ENCODE measurements at places on chromosomes 3 and 15.

- DNase-seq, result no peak
Observed at GRCh38 chr15:85408270-85408746, 27.9 kb downstream of the AKAP13 start.

DNA sequence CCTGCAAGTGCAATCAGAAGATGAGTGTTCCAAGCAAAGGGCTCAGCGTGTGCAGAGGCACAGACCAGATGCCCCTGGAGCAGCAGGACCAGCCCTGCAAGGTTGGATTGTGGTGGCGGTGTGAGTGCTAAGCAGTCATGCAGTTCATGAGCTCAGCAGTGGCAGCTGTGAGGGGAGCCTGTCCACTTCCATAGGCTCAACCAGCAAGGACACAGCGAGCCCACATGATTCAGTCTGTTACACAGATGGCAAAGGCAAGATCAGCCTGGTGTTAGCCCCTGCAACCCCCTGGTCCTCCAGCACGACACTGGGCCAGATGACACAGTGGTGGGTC lies 95.9 kb upstream of the PRR23E start:
- no peak for DNase-seq

DNA sequence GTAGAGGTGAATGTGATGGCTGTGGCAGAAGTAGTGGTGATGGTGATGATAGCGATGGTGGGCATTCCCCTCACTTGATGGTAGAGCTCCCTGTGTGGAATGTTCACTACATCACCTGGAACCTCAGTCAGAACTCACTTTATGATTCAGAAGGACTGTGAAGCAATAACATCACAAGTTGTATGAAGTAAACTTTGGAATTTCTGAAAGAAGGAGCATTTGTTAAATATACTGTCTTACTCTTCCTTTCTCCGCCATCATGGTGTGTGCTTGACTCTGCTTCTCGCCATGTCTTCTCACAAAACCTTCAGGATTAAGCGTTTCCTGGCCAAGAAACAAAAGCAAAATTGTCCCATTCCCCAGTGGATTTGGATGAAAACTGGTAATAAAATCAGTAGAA lies at the start of gene PP2D1:
PP2D1 (minus strand) TSS at position 101 of the 400 bp plus-strand sequence. CDS start 192 bp downstream, outside the sequence.
- no peak for DNase-seq

DNA sequence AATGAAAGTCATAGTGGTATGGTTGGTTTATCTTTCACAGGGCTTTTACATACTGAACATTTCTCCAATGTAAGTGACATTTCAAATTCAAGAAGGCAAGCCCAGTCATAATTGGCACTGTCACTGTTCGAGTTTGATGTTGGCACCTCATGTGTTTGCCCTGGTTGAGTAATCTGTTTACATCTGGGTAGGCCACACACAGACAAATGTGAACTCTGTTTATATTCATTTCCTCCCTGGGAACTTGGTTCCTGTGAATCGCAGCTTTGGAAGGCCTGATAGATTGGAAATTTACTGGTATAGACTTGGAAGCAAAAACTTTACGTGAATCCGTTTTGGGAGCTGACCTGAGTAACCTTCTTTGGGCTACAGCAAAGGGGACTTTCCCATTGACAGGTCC lies 395.2 kb upstream of the AZI2 start:
- DNase-seq, result no peak

GRCh38 chr3:53216723-53217122 lies 39.1 kb downstream of the TKT start:
- no peak for DNase-seq

GRCh38 chr3:15499536-15499935 lies 22.0 kb downstream of the COLQ start:
- DNase-seq, result no peak

- DNase-seq, result no peak
Observed at GRCh38 chr3:109035082-109035481, 81.4 kb upstream of the GUCA1C start.

GRCh38 chr3:155766206-155766605 lies 21.3 kb upstream of the PLCH1 start:
- no peak for DNase-seq

DNA sequence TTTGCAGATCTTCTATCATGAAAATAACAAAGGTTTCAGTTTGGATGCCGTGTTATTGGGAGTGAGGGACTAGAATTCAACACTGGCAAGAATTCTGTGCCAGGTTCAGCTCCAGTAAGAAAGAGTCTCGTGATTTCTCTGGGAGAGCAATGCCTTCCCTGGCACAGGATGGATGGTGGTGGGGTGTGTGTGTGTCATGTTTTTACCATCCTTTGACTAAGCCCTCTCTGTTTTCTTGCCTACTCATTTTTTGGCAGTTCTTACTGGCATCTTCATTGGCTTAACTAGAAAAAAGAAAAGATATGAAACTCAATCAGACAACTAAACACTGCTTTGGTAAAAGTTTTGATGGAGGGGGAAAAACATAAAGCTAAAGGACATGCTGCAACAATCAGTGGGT lies 86.6 kb downstream of the FMN1 start:
- DNase-seq, result no peak

DNA sequence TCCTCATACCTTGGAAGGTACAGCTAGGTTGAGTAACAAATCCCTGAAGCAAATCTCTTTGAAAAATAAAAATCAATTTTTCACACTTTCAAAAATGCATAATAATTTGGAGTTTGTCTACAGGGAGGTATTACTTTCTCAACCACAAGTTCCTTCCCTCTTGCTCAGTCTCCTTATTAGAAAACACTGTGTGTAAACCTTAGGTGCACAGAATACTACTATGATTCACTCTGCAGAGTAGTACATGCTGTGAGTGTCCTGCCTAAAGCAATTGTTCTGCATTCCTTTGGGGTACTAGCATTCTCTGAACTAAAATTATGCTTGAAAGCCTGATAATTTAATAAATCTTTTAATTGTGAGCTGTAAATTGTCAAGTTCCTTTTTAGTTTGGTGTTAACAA lies 115.9 kb upstream of the EPHA3 start:
- DNase-seq, result no peak

DNA sequence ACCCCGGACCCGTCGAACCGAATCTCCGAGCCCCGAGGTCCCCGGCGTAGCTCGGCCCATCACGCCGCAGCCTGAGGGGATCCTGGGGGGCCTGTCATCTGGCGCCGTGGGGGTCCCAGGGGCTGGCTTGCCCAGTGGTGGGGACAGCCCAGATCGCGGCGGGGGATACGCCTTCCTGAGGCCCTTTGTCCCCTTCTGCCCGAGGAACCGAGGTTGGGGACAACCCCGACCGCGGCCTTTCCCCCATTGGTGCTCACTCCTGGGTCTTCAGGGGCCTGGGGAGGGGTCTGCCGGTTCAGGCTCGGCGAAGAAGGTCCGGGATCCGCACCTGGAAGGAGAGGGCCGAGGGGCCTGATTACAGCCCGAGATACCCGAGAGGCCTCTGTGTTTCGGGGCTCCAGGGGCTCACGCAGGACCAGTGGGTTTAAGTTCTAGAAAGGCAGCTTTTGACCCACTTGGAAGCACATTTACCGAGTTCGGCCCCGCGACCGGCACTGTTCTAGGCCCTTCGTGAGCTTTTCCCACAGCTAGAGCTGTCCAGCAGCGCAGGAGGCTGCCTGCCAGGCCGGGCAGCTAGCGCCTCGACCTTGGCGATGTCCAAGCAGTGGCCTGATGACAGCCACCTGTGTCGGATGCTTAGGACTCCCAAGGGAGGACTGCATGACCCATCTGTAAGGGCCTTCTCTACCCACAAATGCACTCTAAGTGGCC lies 504 bp downstream of the ABHD2 start:
- DNase-seq, result no peak

- DNase-seq, result no peak
Observed at GRCh38 chr15:40091861-40092255, 16.8 kb downstream of the BMF start.

GRCh38 chr15:63473999-63474809 lies 30.2 kb upstream of the USP3 start:
- no peak for DNase-seq

- no peak for DNase-seq
Observed at GRCh38 chr3:171508206-171508605, 48.0 kb upstream of the TNIK start.

- DNase-seq, result no peak
Observed at GRCh38 chr15:64515196-64515595, 54.8 kb downstream of the ZNF609 start.

GRCh38 chr3:32544894-32545293 lies 25.8 kb downstream of the DYNC1LI1 start:
- DNase-seq, result no peak

GRCh38 chr3:119323723-119324085 lies 29.5 kb downstream of the ARHGAP31 start:
- no peak for DNase-seq

- DNase-seq, result no peak
Observed at GRCh38 chr15:82950746-82951370, 1.7 kb downstream of the HOMER2 start.

DNA sequence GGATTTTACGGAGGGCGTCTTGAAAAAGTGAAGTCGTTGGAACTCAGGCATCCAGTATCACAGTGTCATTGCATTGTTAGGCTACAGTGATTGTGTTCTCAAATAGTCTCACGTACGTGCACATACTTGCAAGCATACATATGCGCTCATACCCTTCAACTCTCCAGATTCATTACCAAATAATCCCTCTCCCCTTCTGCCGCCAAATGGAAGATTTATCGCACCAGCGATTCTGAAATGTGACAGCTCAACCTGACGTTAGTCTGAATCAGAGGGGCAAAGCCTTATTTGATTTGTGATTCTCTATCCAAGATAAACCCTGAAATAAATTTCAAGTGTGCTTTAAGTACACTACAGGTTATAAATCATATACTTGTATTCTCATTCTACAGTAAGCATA lies 119.4 kb downstream of the GADL1 start:
- DNase-seq, result no peak

GRCh38 chr3:155648013-155648591 lies 96.8 kb downstream of the PLCH1 start:
- DNase-seq, result no peak

DNA sequence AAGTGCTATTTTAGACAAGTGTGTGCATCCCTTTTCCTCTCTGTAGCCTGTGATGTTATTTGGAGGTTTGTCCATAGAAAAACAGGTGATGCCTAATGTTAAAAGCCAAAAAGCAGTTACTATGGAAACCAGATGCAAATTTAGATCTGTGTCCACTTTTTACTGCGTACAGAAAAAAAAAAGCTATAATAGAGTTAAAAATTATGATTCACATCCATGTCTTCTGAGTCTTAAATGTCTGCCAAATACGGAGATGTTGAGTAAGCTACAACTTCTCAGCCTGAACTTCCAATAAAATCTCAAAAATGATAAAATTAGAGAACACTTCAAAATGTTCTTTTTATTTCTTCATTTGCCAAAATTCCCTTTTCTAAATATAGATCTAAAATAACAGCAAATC lies 74.2 kb upstream of the GAP43 start:
- no peak for DNase-seq

DNA sequence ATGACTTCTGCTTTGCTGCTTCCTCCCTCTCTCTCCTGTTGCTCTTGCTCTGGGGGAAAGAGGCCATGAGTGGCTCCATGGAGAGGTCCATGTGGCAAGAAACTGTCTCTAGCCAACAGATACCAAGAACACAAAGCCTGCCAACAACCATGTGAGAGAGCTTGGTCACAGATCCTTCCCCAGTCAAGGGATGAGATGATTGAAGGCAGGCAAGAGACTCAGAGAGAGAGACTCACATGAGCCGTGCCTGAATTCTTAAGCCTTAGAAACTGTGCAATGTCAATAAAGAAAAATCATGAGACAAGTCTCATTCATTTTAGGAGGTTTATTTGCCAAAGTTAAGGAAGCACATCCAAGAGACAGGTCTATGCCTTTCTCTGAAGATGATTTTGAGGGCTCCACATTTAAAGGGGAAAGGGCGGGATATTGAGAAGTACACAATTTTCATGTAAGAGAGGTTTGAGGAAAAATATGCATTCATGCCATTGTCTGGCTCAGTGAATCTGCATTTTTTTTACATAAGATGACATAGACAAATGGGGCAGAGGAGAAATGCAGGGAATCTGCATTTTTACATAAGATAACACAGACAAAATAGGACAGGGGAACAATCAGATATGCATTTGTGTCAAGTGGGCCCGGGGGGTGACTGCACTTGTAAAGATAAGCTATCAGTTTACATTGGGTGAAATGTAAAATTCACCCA lies 59.5 kb upstream of the SUCLG2 start:
- DNase-seq, result no peak

- no peak for DNase-seq
Observed at GRCh38 chr15:31027910-31028578, 36.6 kb upstream of the MTMR10 start.

DNA sequence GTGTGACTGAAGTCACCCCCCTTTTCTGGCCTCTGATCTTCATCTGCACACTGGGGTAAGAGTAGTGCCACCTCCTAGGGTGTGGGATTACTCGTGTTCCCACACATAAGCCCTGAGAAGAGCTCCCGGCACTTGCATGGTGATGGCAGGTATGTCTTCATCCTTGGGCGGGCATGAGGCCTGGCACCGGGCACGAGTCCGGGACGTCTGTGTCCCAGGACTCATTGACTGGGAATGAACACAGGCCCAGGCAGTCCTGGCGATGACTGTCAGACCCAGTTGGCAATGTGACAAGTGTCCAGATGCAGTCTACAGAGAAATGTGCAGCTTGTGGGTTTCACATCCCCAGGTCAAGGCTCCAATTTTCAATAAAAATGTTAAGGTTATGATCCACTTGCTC lies 78.9 kb downstream of the TBC1D2B start:
- no peak for DNase-seq

DNA sequence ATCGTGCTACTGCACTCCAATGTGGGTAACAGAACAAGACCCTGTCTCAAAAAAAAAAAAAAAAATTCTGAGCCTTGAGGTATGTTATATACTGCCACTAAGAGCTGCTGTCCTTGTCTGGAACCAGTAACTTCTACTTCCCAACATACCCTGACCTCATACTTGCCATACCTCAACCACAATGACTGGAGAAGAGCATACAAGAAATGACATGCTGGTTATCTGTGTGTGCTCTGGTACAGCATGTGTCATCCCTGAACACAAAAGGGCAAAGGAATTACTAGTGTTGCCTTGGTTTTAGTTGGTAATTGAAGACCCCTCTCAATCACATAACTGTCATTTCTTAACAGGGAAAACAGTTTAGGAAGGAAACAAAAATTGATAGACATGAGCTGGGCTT lies 54.5 kb downstream of the MRPS25 start:
- no peak for DNase-seq

GRCh38 chr15:37081983-37082382 lies 18.4 kb downstream of the MEIS2 start:
- no peak for DNase-seq

- DNase-seq, result no peak
Observed at GRCh38 chr3:154954757-154955156, 125.4 kb upstream of the MME start.

- DNase-seq, result peak; percentile 78
Observed at GRCh38 chr3:138186803-138187295, 252 bp upstream of the ARMC8 start.
